ENCODE measurements at places on chromosomes 2 and 18. TPM values are rescaled to one million over a fixed set of nuclear protein-coding genes. Genes with fewer than 3 reads are reported as not detected.

GRCh38 chr2:28291811-28292440 lies 100.7 kb upstream of the FOSL2 start:
- no peak for DNase-seq

DNA sequence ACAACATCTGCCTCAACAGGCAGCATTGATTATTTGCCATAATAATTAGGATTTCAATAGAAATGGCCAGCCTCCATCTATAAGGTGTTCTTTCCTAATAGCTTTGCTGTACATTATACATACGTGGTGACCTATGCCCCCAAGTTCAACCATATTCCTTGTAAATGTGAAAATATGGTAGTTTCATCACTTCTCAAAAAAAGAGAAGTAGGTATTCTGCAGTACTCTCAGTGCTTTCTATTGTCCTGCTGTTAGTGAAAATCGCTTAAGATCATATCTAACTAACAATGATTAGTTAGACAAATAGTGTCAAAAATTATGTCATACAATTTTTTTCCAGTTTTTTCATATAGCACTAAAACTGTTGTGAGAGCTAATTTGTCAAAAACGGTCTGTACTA lies 79.6 kb downstream of the SLC4A10 start:
- DNase-seq = no peak

- DNase-seq = no peak
Measured at GRCh38 chr2:5453220-5454050, 238.7 kb upstream of the SOX11 start.

- no peak for DNase-seq
Measured at GRCh38 chr18:48954886-48955819, 4.4 kb upstream of the SMAD7 start.

DNA sequence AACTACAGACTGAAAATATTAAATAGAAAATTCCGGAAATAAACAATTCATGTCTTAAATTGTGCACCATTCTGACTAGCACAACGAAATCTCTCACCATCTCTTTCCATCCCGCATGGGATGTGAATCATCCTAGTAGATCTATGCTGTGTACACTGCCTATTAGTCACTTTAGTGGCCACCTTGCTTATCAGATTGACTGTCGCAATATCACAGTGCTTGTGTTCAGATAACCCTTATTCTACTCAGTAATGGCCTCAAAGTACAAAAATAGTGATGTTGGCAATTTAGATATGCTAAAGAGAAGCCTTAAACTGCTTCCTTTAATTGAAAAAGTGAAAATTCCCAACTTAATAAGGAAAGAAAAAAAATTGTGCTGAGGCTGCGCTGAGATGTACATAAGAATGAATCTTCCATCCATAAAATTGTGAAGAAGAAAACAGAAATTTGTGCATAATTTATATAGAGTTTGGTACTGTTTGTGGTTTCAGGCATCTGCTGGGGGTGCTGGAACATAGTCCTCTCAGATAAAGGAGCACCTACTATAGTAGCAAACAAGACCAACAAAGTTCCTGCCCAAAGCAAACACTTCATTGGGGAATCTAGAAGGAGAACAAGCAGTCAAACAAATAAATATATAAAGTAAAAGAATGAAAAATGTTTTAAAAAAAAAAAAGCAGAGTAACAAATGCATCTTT lies 12.0 kb downstream of the PSMD1 start:
- no peak for DNase-seq

DNA sequence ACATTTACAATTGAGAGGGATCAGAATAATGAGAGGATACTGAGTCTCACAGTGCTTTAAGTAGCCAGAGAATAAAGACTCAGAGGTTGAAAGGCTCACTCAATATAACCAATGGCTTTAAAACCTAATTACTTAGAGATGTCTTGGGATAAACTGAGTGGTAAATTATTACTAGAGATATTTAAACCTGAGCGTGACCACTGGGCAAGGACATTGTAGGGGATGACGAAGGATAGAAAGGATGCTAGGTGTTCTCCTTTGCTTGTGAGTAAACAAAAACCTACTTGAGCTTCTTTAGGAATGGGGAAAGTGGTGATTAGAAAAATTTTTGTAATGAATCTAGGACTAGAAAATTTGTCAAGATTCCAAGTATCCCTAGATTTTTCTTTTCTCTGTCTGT lies 12.0 kb upstream of the SLC38A11 start:
- no peak for DNase-seq

DNA sequence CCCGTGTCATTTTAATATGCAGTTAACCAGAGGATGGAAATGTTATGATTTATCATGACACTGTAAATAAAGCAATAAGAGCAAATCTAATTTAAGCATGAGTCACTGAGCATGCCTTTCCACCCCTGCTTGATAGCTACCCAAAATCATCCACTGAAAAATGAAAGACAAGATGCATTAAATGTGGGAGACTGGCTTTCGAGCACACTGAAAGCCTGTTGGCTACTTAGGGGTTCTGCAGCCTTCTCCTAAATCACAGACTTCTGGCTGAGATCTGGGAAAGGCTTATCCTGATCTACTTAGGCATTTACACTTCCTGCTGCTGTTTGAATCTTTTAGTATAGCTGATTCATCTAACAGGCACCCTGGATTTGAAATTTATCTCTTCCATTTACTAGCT lies 778.3 kb upstream of the CDH7 start:
- DNase-seq = no peak

DNA sequence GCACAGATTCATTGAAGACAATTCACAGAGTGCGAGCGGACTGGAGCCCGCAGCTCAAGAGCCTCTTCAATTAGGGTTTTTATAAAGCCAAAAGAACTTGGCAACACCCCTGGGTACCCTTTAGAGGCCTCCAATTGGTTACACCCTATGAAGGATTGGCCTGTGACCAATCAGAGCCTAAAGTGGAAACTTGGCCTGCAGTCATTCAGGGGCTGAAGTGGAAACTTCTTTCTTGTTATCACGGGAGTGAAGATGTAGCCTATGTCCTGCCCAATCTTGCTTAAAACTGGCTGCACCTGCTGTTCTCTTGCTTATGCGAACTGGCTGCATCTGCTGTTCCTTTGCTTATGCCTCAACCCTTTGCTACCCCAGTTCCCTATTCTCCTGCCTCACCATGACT lies 1.8 kb upstream of the HJURP start:
- no peak for DNase-seq

- no peak for DNase-seq
Measured at GRCh38 chr18:43780782-43781340, 503.6 kb upstream of the SYT4 start.

GAL3ST2 gene
- total RNA-seq = not detected

ASTL gene
- total RNA-seq = 0.60 TPM

DNAH7 gene
- total RNA-seq = 0.07 TPM

NT5C1B gene
- total RNA-seq = not detected

CPO gene
- 1.9 TPM for total RNA-seq

RAB6D gene
- total RNA-seq = 0.22 TPM

Measured in H1 (cell line).